ENCODE measurements at places on chromosomes 3 and 15. TPM values are rescaled to one million over a fixed set of nuclear protein-coding genes. Genes with fewer than 3 reads are reported as not detected.

DNA sequence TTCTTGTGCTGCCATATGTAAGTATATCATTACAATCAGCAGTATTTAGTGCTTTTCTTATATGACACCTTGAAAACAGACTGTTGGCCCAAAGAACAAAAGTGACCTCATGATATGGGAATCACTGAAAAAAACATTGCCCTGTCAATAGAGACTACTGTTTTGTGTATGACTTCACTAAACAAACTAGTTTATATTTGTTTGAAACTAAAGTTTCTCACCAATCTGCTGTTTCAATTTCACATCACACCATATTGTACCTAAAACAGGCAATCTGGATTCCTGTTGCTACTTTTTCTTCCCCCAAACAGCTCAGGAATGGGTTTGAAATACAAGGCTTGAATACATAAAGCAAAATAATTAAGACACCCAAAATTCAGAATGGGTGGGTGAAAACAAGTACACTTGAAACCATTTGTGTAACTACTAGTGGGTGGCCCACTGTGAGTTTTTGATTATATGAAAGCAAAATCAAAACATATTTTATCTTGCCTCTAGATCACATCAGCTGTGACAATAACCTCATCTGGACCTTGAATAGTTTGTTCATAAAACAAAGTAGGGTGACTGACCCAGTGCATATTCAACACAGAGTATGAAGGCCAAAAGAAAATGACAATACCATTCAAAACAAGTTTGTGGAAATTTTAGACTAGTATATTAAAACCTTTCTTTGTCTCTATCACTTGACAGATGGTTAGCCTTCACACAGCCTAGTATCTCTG, 5.9 kb downstream of the ZBTB20 start:
- no peak for DNase-seq

GRCh38 chr3:195401943-195402342, 40.9 kb downstream of the ACAP2 start:
- DNase-seq: no peak

SLC51B gene
- not detected for total RNA-seq

DVL3 gene
- total RNA-seq: 45.6 TPM

SLC25A36 gene
- total RNA-seq: 38.1 TPM

Data from Caki2 (cell line).